Stimulated activated CD4-positive, alpha-beta T cell treated with anti-CD3 and anti-CD28 coated beads, Interleukin-1b, Interleukin-23, amount 100 ng/mL, for 4 hours (primary cell): ENCODE measurements at places on chromosomes 7 and 10.

GRCh38 chr10:87095236-87095945 lies 385 bp downstream of the SHLD2 start:
- peak; percentile 60 for DNase-seq

- peak; percentile 74 for DNase-seq
Observed at GRCh38 chr7:98870121-98870651, 372 bp upstream of the TMEM130 start.

GRCh38 chr10:131842351-131843088 lies 58.3 kb upstream of the PPP2R2D start:
- DNase-seq = no peak

DNA sequence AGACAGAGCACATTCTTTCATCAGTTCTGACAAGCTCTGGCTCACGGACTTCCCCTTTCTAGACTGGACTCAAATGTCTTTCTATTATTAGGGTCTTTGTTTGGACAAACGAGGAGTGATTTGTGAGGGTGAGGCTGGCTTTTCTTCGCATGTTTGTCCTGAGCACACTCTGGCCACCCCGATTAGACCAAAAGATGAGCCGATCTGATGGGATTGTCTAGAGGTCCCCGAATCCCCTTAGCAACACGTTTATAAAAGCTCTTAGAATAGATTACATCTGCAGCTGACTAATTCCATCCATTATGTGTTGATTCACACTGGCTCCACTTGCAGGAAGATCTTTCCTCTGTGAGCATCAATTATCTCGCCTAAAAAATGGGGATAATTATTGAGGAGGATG lies 675.4 kb upstream of the AUTS2 start:
- DNase-seq = no peak

DNA sequence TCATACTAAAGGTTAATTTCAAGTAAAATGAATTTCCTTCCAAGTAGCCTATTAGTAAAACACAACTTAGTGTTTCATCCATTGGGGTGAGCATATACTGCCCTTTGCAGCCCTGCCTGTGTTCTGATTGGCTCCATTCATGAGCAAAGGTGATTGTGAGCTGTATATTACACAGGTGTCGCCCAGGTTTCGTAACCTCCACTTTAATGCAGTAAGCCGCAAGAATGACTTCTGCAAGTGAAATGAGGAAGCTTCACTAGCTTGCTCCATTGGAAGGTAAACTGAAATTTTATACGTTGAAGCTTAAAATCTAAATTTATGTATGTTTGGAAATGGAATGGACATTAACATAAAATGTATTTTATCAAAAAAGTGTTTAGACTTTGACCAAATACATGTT lies 24.4 kb downstream of the MTURN start:
- no peak for DNase-seq

DNA sequence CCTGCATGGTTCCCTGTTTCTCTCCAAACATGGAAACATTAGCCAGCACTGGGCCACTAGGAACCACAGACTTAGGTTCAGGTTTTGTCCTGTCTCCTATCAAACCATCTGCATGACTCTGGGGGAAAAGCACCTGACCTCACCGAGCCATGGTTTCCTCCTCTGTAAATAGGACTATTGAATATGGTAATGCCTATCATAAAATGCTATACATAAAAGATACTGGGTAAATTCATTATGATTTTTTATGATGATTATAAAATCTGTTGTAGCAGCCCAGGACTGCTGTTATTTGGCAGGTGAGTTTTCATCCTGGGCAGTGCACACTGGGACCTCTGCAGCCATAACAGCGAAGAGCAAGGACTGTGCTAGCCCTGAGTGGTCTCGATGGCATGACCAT lies 131.8 kb downstream of the SH3PXD2A start:
- no peak for DNase-seq

- no peak for DNase-seq
Observed at GRCh38 chr7:103010211-103010610, 64.4 kb downstream of the FBXL13 start.

DNA sequence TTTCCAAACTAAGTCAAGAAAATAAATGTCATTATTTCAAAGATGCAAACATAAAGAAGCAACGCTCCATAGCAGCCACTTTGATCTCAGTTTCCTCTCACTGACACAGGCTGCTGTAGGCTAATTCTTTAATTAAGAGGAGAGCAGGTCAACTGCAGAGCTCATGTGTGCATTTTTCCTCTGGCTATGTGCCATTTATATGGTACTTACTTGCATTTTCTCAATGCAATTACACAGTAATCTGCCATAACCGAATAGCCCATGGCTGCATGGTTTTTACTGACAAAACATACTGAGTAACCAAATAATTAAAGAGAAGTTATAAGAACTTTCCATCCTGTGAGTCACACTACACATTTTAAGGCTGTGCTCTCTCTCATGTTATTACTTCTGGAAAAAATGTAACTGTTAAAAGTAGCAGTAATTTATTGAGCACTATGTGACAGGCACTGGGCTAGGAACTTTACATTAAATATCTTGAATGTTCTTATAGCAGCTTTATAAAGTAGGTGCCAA lies 122.0 kb downstream of the ELAPOR2 start:
- DNase-seq = no peak

DNA sequence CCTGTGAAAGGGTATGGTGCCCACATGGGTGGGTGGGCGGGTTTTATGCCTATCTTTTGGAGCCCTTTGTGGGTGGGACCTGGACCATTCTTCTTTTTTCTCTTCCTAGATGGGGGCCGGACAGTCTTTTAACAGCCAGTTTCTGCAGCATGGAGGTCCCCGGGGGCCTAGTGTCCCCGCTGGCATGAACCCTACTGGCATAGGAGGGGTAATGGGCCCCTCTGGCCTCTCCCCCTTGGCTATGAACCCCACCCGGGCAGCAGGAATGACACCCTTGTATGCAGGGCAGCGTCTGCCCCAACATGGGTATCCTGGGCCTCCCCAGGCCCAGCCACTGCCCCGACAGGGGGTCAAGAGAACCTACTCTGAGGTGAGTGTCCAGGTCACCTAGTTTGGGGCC lies 9.1 kb downstream of the ZMIZ2 start:
- no peak for DNase-seq

DNA sequence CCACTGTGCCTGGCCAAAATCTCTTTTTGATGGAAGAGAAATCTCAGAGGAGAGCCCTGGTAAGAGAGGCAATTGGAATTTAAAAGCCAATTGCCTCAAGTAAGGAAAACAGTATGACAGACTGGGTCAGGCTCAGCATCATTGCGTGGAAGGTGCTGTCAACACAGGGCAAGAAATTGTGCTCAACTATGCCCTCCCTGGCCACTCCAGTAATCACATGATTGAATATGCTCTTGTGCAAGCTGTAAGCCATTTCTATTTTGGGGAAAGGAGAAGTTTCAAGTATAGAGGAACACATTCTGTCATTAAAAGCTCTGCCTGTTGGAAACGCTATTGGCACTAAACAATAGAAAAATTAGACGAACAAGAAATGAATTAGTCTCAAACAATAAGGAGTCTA lies 1127.7 kb downstream of the REEP3 start:
- no peak for DNase-seq

- DNase-seq = no peak
Observed at GRCh38 chr10:122557516-122557915, 3.0 kb upstream of the DMBT1 start.

DNA sequence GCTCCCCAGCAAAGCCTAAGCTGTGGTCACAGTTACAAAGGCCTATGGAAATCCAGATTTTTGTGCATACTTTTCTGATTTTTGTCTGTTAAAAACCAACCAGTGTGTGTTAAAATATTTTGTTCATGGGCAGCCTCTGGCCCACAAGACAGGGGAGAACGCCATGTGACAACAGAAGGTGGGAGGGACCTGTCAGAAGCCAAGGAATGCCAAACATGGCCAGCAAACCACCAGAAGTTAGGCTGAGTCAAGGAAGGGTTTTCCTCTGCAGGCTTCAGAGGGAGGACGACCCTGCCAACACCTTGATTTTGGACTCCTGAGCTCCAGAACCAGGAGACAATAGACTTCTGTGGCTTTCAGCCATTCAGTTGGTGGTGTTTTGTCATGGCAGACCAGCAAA lies 127.3 kb downstream of the CUL2 start:
- no peak for DNase-seq

DNA sequence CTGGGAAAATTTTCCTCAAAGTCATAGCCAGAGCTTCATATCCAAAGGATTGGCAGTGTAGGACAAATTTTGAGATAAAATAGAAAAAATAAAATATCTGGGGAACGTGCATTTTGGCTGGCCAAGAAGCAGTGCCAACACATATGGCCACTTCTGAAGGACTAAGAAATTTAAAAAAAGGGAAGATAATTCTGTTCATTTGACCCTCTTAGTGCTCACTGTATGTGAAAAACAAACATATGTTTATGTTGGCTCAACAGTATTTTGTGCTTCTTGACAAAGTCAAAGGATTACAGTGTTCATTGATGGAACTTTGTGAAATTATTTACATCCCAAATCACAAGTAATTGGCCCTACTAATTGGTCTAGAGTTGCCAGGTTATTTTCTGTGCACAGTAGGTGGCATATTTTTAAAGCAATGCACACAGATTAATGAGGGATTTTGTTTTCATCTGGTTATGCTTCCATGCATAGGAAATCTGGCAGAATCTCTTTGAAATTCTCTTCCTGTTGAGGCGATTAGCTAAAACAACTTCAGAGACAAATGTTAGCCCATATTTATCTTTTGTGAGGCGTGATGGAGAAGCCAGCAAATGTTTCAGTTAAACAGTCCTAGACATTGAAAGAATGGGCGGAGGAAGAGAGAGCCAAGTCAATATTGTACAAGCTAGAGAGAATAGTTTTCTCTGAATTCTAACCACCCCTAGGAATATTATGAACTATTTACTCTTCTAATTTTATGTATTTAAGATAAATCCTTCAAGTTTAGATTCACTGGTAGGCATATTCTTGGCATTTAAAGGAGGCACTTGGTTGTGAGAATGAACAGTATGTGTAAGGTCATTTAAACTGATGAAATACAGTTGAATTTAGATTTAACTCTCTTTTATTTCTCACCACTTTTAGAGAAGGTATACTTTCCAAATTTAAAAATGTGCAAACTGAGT lies 237.7 kb upstream of the MBL2 start:
- no peak for DNase-seq

DNA sequence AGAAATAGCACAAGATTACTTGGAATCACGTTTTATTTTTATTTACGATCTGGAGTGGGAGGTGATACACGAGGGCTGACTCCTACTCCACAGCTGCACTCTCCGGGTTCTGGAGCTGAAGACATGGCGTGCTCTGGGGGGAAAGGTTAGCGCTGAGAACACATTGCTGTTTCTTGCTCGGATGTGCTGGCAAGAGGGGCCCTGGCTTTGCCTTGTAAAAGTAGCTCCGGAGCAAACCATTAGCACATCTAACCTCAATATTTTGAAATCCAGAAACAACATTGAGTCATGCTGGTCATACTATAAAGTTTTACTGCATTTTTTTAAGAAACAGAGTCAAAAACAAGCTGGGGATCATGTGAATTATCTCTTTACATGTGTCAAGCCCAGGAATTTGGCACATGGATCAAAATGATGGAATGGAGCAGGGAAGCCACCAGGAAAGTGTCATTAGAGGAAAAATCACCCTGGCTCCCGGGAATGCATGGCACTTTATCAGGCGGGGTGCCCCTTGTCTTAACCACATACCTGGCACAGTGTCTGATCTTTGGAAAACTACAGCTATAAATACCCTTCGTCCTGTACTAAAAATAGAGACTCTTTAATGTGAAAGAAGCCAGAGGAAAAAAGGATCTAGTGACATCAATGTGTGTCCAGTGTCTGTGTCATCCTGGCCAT lies 31.6 kb upstream of the LYZL1 start:
- no peak for DNase-seq

DNA sequence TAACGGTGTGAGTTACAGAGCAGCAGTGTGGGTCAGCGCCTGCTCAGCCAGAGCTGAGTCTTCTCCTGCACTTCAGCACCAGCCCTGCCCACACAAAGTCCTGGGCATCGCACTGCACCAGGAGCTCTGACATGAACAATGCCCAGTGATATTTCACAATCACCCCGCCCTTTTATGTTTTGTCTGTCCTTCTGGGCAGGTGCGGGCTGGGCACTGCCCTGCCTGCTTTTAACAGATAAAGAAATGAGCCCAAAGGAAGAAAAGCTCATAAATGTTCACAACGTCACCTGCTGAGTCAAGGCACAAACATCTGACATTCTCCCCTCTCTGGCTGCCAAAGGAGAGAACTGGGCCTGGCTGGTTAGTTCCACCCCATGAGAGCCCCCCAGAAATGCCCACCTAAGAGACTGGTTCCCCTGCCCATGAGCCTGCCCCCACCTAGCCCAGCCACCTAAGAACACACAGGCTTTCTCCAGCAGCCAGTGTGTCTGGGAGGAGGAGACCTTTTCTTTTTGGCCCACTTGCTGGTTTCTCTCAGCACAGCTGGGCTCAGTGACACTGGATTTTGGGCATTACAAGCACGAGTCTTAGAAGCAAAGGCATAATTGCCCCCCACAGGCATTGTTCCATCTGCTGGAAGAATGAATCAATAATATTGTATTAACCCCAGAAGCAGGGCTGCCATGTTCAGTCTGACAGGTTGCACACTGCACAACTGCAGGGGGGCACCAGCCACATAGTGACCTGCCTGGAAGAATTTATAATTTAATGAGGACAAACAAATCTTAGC lies 22.3 kb downstream of the CALML3 start:
- no peak for DNase-seq

DNA sequence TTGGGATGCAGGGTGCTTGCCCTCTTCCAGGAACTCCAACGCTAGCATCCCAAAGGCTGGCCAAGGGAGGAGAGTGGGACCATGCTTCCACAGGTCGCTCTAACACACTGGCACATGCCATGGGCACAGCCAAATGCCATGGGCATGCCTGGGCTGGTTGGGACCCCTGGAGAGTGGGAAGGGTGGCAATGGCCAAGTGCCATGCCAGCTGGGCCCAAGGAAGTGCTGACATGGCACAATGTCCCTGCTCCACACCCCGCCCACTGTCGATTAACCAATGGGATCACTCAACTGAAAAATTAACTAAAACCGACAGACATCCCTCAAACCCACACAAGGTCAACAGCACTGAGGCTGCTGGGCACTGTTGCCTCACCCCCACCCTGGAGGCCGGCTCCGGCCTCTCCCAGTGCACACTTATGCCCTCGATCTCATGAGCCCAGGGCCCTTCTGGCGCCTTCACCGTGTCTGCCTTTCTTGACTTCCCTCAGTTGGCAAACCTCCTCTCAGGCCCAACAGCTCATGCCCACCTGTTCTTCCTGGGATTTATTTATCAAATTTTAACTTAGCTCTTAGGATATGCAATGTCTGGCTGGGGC lies 83.4 kb downstream of the GOLGA7B start:
- no peak for DNase-seq

DNA sequence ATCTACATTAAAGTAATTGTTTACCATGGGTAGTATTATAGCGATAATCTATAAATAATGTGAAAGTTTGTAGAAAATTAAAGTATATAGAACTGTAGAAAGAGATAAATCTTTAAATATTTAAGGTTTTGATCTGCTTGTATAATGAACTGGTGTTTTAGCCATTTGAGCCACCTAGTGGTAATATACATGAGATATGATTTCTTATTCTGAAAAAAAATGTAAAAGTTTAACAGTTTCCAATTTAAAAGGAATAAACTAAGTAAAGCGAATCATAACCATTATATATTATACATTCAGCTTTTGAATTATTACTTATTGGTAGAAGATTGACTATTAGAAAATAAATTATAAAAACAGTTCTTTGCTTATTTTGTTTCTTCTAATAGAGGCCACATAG lies 91.2 kb downstream of the OTUD1 start:
- no peak for DNase-seq
